ENCODE measurements at places on chromosomes 7 and 10. TPM values are rescaled to one million over a fixed set of nuclear protein-coding genes. Genes with fewer than 3 reads are reported as not detected.
A peak's percentile ranks its signal among the peaks of the same experiment; 100 is the strongest.

CABCOCO1 gene
- total RNA-seq: not detected

MKX gene
- not detected for total RNA-seq

GRCh38 chr7:137475966-137476365 is 132.4 kb upstream of the PTN start:
- peak; percentile 51 for DNase-seq

PNLIPRP1 gene
- not detected for total RNA-seq

GIMAP5 gene
- not detected for total RNA-seq

NRP1 gene
- total RNA-seq: 308 TPM

ERVW-1 gene
- not detected for total RNA-seq

GRCh38 chr7:51084121-51084520 is 232.5 kb downstream of the COBL start:
- no peak for DNase-seq

DNA sequence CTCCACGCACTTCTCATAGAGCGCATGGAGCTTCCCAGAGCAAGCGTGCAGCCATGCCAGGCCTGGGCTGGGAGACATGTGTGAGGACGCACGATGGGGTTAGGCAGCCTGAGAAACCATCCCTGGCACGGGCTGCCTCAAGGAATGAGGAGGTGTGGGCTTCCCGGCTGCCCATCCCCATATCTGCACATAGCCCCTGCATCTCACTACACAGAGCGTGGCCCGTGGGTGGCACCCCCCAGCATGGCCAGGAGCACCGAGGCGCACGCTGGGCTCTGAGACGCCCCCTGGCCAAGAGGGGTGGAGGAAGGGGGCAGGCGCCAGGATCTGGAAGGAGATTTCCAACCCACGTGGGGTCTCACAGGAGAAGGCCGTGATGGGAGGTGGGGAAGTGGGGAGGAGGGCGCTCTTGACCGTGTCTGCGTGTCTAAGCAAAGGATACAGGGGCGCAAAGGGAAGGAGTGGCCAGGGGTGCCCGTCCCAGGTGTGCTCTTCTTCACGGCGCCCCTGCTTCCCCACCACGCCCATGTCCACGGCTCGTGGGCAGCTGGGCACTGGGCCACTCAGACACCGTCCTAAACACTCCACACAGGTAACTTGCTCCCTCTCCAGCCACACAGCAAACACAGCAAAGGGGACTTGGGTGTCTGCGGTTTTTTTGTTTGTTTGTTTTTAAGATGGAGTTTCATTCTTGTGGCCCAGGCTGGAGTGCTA is 340.5 kb downstream of the PTPRN2 start:
- DNase-seq: no peak

DNA sequence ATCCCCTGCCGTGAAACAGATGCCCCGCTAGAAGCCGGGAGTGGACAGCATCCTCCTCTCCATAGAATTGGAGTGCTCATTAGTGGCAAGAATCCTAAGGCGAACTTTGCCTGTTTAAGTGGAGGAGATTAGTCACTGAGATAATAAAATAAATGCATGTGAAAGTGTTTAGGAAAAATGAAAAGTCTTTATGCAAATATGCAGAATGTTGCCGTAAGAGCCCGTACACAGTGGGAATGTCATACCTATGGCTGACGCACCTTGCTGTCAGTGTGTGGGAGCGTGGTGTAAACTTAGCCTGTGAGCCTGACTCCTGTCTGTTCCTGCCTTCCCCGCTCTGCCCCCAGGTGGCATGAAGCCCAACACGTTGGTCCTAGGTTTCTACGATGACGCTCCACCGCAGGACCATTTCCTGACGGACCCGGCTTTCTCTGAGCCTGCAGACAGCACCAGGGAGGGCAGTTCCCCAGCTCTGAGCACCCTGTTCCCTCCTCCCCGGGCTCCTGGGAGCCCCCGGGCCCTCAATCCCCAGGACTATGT is 1.7 kb upstream of the TRIP6 start:
- DNase-seq: no peak

MPP7 gene
- 0.24 TPM for total RNA-seq

GRCh38 chr10:124173298-124173900 is 80.0 kb upstream of the CHST15 start:
- DNase-seq: no peak

DNA sequence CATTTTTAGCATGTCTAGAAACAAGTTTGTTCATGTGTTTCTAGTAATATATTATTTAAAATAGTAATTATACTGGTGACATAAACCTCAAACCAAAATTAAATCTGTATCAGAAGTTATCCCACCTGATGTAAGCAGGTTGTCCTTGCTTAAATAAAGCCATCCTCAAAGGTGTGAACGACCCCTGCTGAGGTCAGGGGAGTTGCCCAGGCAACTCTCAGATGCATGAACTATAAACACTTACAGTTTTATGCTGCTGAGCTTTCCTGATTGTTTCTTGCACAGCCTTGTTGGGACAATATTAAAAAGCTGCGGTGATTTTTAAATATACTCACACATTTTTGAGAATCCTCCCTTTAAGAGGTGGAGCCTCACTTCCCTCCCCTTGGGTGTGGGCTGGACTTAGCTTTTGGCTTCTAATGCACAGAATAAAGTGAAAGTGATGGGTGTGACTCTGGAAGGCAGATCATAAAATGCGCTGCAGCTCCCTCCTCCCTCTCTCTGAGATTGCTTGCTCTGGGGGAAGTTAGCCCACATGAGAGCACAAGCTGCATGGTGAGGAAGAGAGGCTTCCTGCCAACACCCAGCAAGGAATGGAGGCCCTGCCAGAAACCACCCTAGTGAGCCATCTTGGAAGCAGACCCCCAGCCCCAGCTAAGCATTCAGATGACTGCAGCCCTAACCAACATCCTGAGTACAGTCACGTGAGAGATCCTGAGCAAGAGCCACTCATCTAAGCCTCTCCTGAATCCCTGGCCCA is 152.7 kb downstream of the SKIDA1 start:
- peak; percentile 97 for DNase-seq

- peak; percentile 98 for DNase-seq
Measured at GRCh38 chr10:126252884-126253610, 135.2 kb downstream of the ADAM12 start.

DNA sequence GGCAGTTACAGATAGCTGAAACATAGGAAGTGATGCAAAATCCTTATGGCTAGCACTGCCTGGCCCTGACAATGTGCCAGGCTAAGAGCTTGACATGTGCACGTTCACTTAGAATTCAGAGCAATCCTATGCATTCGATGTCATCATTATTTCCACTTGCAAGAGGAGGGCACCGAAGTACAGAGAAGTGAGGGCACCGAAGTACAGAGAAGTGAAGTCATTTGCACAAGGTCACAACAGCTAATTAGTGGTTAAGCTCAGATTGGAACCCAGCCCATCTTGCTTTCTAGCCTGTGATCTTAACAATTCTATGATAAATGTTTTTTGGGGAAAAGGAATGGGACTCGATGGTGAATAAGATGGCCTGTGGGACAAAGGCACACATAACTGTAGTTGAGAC is 73.4 kb downstream of the ARHGAP22 start:
- peak; percentile 64 for DNase-seq

DNA sequence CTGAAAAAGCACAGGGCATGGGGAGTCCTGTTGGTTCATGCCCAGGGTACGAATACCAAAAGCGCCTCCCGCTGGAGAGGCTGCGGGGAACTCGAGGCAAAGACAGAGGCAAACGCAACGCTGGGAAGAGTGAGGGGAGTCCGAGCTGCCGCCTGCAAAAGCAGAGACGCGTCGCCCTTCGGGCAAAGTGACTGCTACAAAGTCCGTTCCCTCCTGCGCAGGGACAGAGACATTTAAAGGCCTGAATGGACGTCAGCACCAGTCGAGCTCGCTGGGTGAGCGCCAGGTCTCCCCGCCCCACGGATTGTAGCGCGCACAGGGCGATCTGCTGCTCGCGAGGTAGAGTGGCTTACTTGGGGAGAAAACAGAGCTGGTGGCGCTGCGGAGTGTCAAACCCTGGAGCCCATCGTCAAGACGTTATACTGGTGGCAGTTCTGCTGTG is 732.8 kb downstream of the ZWINT start:
- DNase-seq: no peak

DNAH11 gene
- 10.0 TPM for total RNA-seq

CYP3A7 gene
- total RNA-seq: not detected

GRCh38 chr10:5105626-5106025 is 11.4 kb downstream of the AKR1C3 start:
- DNase-seq: peak; percentile 37

ING3 gene
- 20.7 TPM for total RNA-seq

DNA sequence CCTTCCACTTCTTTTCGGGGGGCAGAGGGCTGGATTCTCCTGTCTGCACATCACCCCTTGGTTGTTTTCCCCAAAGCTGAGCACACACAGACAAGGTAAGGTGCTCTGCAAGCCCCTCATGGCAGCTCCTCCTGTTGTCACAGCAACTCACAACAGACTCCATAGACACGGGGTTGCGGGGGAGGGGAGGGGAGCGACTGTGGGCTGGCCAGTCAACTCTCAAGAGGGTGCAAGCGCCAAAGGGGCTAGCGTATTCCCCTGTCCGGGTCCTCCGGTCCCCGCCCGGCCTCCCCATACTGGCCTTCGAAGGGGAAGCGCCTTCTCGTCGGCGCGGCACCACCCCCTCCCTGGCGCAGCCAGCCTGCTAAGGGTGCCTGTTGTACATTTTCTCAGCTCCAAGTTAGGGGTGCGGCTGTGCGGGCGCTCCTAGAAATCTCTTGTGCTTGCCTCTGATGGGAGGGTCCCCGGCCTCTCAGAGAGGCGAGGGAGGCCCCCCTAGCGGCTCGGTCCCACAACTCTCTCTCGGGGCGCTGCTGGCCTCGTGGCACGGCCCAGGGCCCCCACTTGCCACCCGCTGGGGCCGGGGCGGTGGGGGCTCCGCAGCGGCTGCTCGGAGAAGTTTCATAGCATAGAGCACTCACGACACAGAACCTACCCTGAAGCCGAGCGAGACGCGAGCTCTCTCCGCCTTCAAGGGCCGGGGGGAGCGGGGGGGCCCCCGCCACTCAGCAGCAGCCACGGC is 498 bp downstream of the RHOBTB1 start:
- peak; percentile 42 for DNase-seq

GRCh38 chr10:79394664-79395063 is 47.4 kb downstream of the PPIF start:
- no peak for DNase-seq

DNA sequence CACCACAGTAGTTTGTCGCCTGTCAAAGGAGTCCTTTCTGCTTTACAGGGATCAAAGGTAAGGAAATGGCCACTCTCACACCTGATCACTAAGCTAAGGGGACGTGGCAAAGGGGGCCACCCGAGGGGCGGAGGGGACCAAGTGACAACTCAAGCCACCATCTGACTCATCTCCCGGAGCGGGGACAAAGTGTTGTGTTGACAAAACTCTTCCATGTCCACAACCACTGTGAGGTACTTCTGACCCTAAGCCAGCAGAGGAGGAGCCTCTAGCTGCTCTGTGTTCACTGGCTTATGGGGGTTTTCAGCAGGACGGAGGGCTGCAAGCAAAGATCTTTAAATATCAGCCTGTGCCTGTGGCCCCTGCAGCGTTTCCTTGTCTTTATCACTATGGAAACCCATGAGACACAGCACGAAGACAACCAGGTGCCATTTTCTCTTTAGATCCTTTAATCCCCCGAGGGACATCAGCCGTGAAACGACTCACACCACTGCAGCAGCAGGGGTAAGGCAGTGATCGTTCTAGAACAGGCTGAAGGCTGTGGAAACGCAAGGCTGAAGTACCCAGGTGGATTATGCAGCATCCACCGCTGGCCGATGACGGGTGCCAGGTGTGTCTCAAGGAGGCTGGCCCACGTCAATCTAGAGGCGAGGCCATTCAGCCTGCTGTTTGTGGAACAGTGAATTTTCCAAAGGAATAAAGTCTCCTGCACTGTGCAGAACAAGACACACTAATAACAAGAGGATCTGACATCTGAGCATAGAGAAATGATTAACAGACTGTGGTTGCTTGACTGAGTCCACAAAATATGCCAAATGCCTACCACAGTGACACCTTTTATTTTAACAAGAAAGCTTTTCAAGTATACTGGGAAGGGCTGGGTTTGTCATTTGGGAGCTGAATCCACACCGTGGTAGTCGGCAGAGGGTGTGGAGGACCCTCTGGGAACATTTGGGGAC is 26.6 kb upstream of the DDC start:
- DNase-seq: no peak

- no peak for DNase-seq
Measured at GRCh38 chr10:6309816-6310215, 107.1 kb downstream of the PFKFB3 start.

- no peak for DNase-seq
Measured at GRCh38 chr7:105596866-105597265, 15.6 kb upstream of the EFCAB10 start.

NANOS1 gene
- 1.6 TPM for total RNA-seq

DNA sequence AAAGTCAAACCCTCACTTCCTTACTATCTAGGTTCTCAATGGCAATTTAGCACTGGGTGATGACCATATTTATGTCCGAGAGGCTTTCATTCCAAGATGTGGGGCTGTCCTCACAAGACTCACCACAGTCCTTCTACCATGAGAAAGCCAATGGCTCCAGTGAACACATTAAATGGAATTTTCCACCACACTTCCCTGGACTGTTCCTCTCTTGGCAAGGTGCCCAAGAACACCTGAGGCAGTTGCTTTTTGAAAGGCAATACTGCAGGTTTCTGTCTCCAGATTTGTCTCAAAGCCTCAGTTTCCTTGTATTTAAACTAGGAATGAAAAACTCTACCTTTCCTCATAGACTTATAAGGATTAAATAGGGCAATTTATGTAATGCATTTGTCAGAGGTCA is 24.2 kb downstream of the AFAP1L2 start:
- no peak for DNase-seq

NME8 gene
- total RNA-seq: not detected

SLC26A3 gene
- not detected for total RNA-seq

CAV2 gene
- total RNA-seq: 74.9 TPM

- DNase-seq: no peak
Measured at GRCh38 chr10:90407851-90408250, 450.0 kb downstream of the HTR7 start.

Measured in RPMI7951 (cell line).